Karpas-422 (cell line): ENCODE measurements at places on chromosomes 5 and 9. TPM values are rescaled to one million over a fixed set of nuclear protein-coding genes. Genes with fewer than 3 reads are reported as not detected.
A peak's percentile ranks its signal among the peaks of the same experiment; 100 is the strongest.

DNA sequence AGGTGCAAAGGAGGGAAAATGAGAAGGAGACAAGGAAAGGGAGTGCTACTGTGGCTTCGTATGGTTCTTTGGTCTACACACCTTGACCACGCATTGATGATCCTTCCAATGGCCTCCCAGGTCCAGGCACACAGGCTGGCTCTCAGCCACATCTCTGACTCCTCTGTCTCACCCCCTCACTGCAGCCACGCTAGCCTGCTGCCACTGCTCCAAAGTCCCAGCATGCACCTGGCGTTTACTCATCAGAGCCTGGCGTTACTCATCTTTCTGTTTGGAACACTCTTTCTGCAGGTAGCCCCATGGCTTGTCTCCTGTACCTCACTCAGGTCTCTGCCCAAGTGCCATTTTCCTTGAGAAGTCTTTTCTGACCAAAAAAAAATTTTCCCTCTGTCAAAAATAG lies 195.5 kb downstream of the SNCAIP start:
- no peaks in the 10 kb centered on the region for H3K4me1 ChIP-seq
- no peaks in the 10 kb centered on the region for H3K27me3 ChIP-seq
- H3K4me3 ChIP-seq: no peak overlapping the region

DNA sequence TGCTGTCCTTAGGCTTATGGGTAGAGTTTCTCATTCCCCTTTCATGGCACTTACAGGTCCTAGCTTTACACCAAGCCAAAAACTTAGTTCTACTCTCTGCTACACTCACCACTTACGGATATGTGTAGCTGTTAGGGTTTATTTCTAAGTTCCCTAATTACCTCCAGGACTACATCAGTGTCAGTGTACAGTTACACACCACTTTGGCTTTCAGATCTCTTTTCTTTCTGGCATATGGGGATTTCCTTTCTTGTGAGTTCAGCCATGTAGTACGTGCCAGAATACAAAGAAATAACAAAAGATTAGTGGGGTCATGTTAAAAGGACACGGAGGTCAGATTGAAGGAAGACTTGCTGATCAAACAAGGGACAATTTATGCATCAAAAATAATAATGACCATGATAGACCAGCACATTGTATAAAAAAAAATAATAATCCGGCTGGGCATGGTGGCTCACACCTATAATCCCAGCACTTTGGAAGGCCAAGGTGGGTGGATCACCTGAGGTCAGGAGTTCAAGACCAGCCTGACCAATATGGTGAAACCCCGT lies 41.8 kb downstream of the LYRM7 start:
- H3K27ac ChIP-seq: peak overlapping the region; percentile 98
- H3K27me3 ChIP-seq: no peaks in the 10 kb centered on the region
- H3K36me3 ChIP-seq: no peaks in the 10 kb centered on the region
- DNase-seq: peak; percentile 55

- no peaks in the 10 kb centered on the region for H3K27me3 ChIP-seq
- no peaks in the 10 kb centered on the region for H3K4me1 ChIP-seq
- H3K4me3 ChIP-seq: no peak overlapping the region
- no peak overlapping the region for H3K27ac ChIP-seq
Observed at GRCh38 chr5:150111122-150111521, 24.8 kb upstream of the CSF1R start.

- no peak overlapping the region for H3K27ac ChIP-seq
- no peaks in the 10 kb centered on the region for H3K4me1 ChIP-seq
- H3K36me3 ChIP-seq: no peaks in the 10 kb centered on the region
- H3K27me3 ChIP-seq: no peaks in the 10 kb centered on the region
Observed at GRCh38 chr5:5159282-5160103, 19.4 kb downstream of the ADAMTS16 start.

GRCh38 chr9:82491604-82492003 lies 503.0 kb downstream of the SPATA31D1 start:
- H3K27ac ChIP-seq: no peak overlapping the region
- no peaks in the 10 kb centered on the region for H3K36me3 ChIP-seq
- H3K4me3 ChIP-seq: no peak overlapping the region
- no peaks in the 10 kb centered on the region for H3K27me3 ChIP-seq
- no peak for DNase-seq

DNA sequence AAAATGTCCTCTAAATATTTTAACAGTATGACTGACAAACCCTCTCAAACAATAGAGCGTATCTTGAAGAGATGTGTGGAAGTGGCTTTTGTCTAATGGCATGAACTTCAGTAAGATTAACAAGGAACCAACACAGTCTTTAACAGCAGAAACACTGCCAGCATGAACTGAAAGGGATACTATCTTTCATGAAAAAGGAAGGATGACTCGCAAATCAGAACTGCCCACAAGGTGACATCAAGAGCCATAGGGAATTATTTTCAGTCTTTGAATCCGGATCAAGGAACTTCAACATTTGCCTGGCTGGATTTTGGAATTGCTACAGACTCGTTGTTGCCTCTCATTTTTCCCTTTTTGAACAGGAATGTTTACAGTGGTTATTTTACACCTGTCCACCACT lies 5.1 kb upstream of the HEXB start:
- peaks cover 4% of the 10 kb centered on the region; the same call in 1 of the 2 replicates for H3K4me1 ChIP-seq
- H3K27ac ChIP-seq: no peak overlapping the region
- no peak for DNase-seq
- H3K36me3 ChIP-seq: no peaks in the 10 kb centered on the region
- H3K27me3 ChIP-seq: no peaks in the 10 kb centered on the region

DNA sequence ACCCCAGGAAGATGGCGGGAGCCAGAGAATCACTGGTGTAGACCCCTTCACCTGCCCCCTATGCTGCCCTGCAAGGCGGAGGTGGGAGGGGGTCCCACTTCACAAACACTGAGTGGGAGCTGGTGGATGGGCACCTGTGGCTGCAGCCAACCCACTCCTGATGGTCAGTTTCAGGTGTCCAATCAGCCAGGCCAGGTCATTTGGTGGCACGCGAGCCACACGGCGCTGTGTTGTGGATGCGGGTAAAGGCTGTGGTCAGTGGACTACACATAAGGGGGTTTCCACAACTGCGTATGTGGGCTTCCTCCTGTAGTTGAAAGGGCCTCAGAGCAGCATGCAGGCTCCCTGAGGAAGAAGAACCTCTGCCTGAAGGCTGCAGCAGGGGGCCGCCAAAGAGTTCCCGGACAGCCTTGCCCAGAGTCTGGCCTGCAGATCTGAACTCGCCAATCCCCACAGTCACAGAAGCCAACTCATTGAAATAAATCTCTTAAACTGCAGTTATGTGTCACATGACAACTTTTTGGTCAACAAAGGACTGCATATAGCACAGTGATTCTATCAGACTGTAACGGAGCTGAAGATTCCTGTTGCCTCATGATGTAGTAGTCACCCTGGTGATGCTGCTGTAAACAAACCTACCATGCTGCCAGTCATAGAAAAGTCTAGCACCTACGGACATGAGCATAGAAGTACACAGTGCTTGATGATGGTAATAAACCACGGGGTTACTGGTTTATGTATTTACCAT lies 284.7 kb upstream of the IRX2 start:
- no peak for DNase-seq
- H3K27ac ChIP-seq: no peak overlapping the region
- no peaks in the 10 kb centered on the region for H3K27me3 ChIP-seq
- H3K4me1 ChIP-seq: no peaks in the 10 kb centered on the region
- no peak overlapping the region for H3K4me3 ChIP-seq

GRCh38 chr9:31799953-31800609 lies 584.4 kb upstream of the ACO1 start:
- no peaks in the 10 kb centered on the region for H3K4me1 ChIP-seq
- H3K4me3 ChIP-seq: no peak overlapping the region
- no peaks in the 10 kb centered on the region for H3K27me3 ChIP-seq
- DNase-seq: no peak

DNA sequence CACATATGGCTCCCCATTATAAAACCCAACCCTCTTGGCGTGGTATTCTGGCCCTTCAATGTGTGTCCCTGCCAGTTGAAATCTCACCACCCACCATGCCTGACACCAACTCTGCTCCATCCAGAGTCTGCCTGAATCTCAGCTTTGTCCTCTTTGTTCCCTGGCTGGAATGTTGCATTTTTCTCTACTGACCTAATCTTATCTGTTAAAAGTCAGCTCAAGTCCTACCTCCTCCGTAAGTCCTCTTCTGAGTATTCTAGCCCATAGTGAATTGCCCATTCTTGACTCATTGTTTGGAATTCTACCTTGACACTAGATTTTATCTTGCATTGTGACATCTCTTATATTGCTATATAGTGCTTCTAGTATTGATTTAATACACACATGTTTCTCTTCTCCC lies 207.1 kb upstream of the VLDLR start:
- no peaks in the 10 kb centered on the region for H3K36me3 ChIP-seq
- H3K27ac ChIP-seq: no peak overlapping the region
- H3K4me3 ChIP-seq: no peak overlapping the region

DNA sequence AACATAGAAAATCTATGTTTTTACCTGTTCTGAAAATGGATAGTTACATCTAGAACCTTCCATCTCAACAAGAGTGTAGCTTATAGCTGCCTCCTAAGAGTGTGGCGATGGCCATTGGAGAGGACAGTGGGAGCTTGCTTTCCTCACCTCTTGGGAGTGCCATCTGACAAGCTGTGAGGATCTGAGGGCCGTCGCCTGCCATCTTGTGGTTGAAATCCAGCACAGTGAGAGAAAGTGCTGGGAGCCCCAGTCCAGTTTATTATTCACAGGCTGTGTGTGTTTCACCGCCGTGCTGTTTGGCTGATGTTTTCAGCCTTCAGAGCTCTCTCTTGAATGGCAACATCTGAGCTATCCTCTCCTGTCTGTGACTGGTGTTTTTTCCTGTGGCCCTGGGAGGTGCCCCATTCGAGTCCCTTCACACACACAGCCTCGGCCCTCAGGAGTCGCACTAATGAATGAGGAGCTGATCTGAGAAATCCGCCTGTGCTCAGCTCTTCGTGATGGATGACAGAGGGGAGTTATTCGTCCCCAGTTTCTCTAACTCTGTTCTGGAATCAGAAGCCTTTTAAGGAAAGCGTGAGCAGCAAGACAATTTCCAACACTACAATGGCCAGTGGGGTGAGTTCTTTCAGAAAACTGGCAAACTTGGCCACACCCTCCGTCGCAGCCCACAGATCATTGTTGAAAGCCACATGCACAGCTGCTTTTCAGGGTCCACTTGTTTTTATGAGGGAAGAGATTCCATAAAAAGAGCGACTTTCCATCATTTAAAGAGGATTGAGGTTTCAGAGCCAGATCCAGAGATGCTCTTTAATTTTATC lies 170.3 kb downstream of the PDZD2 start:
- peak; percentile 58 for DNase-seq
- no peaks in the 10 kb centered on the region for H3K4me1 ChIP-seq
- H3K36me3 ChIP-seq: no peaks in the 10 kb centered on the region
- H3K27ac ChIP-seq: no peak overlapping the region
- H3K4me3 ChIP-seq: no peak overlapping the region
- H3K27me3 ChIP-seq: no peaks in the 10 kb centered on the region

- DNase-seq: no peak
- H3K27ac ChIP-seq: no peak overlapping the region
- H3K27me3 ChIP-seq: no peaks in the 10 kb centered on the region
- H3K4me3 ChIP-seq: no peak overlapping the region
- H3K4me1 ChIP-seq: no peaks in the 10 kb centered on the region
Observed at GRCh38 chr5:42826757-42827515, 15.2 kb upstream of the SELENOP start.

GRCh38 chr9:135183528-135184180 lies 96.2 kb downstream of the OLFM1 start:
- no peak overlapping the region for H3K27ac ChIP-seq
- H3K36me3 ChIP-seq: no peaks in the 10 kb centered on the region
- no peaks in the 10 kb centered on the region for H3K4me1 ChIP-seq
- no peak for DNase-seq
- no peaks in the 10 kb centered on the region for H3K27me3 ChIP-seq

DNA sequence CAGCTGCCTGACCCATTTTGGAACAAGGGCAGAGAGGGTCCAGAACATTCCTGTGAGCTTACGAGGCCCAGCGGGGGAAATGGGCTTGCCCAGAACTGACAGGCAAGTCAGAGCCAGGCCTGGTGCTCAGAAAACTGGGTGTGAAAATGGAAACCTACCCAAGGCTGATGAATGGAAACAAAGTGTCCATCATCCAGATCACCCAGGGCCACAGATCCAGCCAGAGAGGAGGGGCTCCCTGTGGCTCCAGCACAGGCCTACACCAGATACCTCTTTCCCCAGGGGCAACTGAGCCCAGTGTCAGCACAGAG lies 3.1 kb downstream of the CLTB start:
- peaks cover 21% of the 10 kb centered on the region for H3K4me1 ChIP-seq
- no peak overlapping the region for H3K4me3 ChIP-seq

GRCh38 chr5:6780802-6781391 lies 67.7 kb downstream of the TENT4A start:
- peak; percentile 76 for DNase-seq
- no peaks in the 10 kb centered on the region for H3K4me1 ChIP-seq
- H3K4me3 ChIP-seq: no peak overlapping the region
- no peak overlapping the region for H3K27ac ChIP-seq
- peaks cover 15% of the 10 kb centered on the region for H3K36me3 ChIP-seq

DNA sequence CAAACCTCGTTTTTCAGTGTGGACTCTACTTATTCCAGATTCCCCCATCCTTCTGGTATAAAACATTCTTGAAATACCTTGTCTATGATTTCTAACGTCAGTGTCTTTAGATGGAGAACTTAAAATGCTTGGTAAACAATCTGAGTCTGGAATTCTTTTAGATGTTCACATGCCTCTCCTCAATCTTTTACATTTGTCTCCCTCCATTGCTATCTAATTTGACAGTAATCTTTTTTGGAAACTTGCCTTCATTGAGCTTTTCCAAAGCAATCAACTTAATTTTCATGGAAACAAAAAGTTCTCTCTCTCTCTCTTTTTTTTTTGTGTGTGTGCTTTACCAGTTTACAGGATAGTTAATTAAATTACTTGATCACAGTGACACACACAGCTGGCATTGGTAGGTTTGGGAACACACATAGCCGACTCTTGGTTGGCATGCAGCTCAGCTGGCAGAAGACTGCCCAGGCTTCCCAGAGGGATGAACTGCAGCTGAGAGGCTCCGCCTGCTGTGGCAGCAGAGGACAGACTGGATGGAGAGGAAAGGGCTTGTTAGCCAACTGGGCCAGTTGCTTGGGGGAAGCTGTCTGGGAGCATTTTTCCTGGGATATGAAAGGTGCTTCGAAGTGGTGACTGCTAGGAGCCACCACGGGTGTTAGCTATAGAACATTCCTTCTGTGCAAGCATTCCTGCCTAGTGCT lies 271.3 kb downstream of the ZSWIM6 start:
- no peak for DNase-seq
- H3K4me1 ChIP-seq: peaks cover 32% of the 10 kb centered on the region
- H3K4me3 ChIP-seq: no peak overlapping the region
- no peak overlapping the region for H3K27ac ChIP-seq
- no peaks in the 10 kb centered on the region for H3K36me3 ChIP-seq

DNA sequence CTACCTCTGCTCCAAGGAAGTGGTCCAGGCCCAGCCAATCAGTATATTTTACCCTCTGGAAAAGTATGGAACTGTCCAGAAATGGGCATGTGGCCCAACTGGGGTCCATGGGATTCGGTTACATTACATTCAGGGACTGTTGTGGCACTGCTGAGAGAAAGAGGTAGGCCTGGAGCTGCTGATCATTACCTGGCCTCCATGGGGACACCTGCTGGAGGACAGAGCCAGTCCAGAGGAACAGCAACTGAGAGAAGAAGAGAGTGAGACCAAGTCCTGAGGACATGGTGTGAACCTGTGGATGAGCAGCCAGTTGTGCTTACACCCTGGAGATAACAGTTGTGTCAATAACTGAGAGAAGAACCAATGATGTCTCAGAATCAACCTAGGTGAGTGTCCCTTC lies 48.2 kb downstream of the HMHB1 start:
- no peak overlapping the region for H3K27ac ChIP-seq
- no peaks in the 10 kb centered on the region for H3K27me3 ChIP-seq
- peaks cover 7% of the 10 kb centered on the region for H3K4me1 ChIP-seq
- DNase-seq: no peak

Gene CRHBP
- 13.6 and 27.8 TPM in 2 replicates for total RNA-seq

Gene PROB1
- total RNA-seq: 0.78 and 2.3 TPM in 2 replicates

Gene FGF1
- total RNA-seq: not detected in 2 replicates

Gene ZNF454
- not detected in 2 replicates for total RNA-seq

Gene HBEGF
- total RNA-seq: 1.3 and 1.8 TPM in 2 replicates

Gene ABO
- not detected in 2 replicates for total RNA-seq

Gene SPINK4
- total RNA-seq: not detected in 2 replicates

Gene NR5A1
- total RNA-seq: not detected in 2 replicates
